ENCODE measurements at places on chromosomes 2 and 18.

- DNase-seq: no peak
These were observed 64.2 kb downstream of the KIF5C start for GRCh38 chr2:148939271-148939670.

- no peak for DNase-seq
These were observed 731.1 kb upstream of the SLC8A1 start for GRCh38 chr2:41182961-41183360.

GRCh38 chr2:69353360-69353759 is 33.7 kb downstream of the GFPT1 start:
- DNase-seq: no peak

DNA sequence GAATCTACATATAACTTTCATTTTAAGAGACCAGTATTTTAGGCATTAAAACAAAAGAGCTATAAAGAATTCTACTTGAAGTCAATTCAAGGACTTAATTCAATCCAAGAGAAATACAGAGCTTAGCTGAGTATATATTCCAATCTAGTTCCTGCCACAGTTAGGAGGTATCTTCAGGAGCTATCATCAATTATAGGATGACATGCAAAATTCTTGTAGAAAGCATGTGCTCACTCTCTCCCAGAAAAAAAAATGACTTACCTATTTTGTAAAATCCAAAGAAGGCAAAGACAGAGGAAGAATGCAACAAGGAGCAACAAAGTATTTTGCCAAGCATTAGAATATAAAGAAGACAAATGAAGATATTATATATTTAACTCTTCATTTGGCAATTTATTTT is 31.8 kb upstream of the CFAP36 start:
- DNase-seq: no peak

- no peak for DNase-seq
These were observed 16.3 kb upstream of the KCNG2 start for GRCh38 chr18:79781331-79781941.

DNA sequence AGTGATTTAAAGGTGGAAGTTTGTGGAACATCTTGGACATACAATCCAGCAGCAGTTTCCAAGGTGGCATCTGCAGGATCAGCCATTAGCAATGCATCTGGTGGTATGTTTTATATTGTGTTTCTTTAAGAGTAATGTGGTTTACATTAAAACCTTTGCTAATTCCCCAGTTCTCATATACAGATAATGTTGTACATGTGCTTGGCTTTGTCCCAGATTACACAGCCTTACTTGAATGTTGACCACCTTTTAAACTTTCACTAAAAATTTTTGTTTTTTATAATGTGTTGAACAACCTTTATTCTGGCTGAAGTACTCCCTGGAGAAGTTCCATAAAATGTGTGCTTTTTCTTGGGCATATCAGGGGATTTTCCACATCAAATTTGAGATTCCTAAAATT is 57.5 kb downstream of the MIB1 start:
- no peak for DNase-seq
